Activated CD4-positive, alpha-beta memory T cell treated with anti-CD3 and anti-CD28 coated beads, Interleukin-2, amount 10 ng/mL, durations not matched to agents 7 days and 5 days (primary cell): ENCODE measurements at places on chromosomes 2 and 18. TPM values are rescaled to one million over a fixed set of nuclear protein-coding genes. Genes with fewer than 3 reads are reported as not detected.

Gene SERPINB8
- total RNA-seq = 9.3 TPM

Gene SLC23A3
- 2.3 TPM for total RNA-seq

GRCh38 chr2:188676010-188676400 is 298.2 kb upstream of the COL3A1 start:
- H3K4me1 ChIP-seq = no peaks in the 10 kb centered on the region
- no peak overlapping the region for H3K4me3 ChIP-seq
- no peaks in the 10 kb centered on the region for H3K27me3 ChIP-seq

GRCh38 chr2:54310961-54311360 is 54.9 kb upstream of the TSPYL6 start:
- H3K27me3 ChIP-seq = peaks cover 5% of the 10 kb centered on the region
- no peaks in the 10 kb centered on the region for H3K36me3 ChIP-seq
- H3K4me3 ChIP-seq = no peak overlapping the region

- no peak overlapping the region for H3K4me3 ChIP-seq
- H3K27ac ChIP-seq = no peak overlapping the region
- no peaks in the 10 kb centered on the region for H3K4me1 ChIP-seq
- H3K36me3 ChIP-seq = no peaks in the 10 kb centered on the region
Observed at GRCh38 chr18:22789600-22789999, 143.5 kb upstream of the RBBP8 start.

DNA sequence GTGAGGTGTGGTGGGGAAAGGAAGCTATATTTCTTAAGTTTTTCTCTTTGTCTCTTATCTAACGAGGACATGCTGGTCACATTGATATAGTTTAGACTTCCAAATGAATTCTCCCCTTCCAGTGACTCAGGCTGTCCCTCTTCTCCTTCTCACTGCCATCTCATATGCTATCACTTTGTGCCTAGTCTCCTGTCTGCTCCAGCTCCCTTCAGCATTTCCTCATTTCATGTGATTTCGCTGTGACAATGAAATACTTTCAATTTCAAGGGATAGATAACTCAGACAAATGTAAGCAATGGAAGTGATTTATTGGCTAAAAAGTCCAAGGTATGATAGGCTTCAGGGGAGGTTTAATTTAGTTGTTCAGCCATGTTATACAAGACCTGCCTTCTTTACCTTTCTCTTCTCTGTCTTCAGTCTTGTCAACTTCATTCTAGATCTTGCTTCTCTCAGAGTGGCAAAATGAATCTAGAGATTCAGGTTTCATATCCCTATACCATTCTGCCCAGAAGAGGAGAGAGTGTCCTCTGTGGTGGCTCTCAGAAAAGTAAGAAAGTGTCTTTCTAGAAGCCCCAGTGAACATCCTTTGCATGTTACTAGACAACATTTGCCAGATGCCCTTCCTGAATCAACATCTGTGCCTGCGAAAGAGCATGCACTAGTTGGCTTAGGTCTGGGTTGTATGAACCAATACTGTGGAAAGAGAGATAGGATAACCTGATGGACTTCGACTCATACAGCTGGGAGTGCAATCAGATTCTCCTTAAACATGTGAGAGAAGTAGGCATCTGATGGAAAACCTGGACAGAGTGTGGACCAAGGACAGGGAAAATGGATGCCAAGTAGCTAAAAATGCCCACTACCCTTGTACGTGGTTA is 29.9 kb upstream of the GPR155 start:
- DNase-seq = no peak
- H3K4me3 ChIP-seq = no peak overlapping the region
- H3K27me3 ChIP-seq = peaks cover 3% of the 10 kb centered on the region
- peaks cover 3% of the 10 kb centered on the region for H3K36me3 ChIP-seq
- H3K27ac ChIP-seq = no peak overlapping the region

GRCh38 chr2:23992931-23993330 is 17.0 kb upstream of the MFSD2B start:
- H3K36me3 ChIP-seq = no peaks in the 10 kb centered on the region
- DNase-seq = no peak
- no peak overlapping the region for H3K27ac ChIP-seq
- no peak overlapping the region for H3K4me3 ChIP-seq
- H3K27me3 ChIP-seq = no peaks in the 10 kb centered on the region

DNA sequence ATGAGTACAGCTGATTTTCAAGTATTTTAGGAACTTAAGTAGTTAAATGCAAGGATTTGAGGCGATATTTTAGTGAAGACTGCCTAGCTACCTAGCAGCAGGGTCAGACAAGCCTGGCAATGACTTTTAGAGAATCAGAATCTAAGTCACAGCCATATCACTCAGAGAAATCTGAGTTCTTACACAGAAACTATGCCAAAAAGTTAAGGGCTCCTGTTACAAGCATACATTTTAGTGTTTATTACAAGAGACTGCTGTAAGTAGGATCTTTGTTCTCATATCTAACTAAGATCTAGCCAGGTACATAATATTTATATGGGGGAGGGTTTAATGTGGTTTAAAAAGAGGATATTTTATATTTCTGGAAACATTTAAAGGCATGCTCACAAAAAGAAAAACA is 37.5 kb downstream of the MAP4K3 start:
- peaks cover 8% of the 10 kb centered on the region for H3K4me1 ChIP-seq
- DNase-seq = no peak
- no peaks in the 10 kb centered on the region for H3K27me3 ChIP-seq
- H3K36me3 ChIP-seq = no peaks in the 10 kb centered on the region
- H3K4me3 ChIP-seq = no peak overlapping the region

- peaks cover 36% of the 10 kb centered on the region for H3K4me1 ChIP-seq
- H3K27me3 ChIP-seq = no peaks in the 10 kb centered on the region
- no peak overlapping the region for H3K4me3 ChIP-seq
- H3K36me3 ChIP-seq = peaks cover 9% of the 10 kb centered on the region
- peak overlapping the region; percentile 60 for H3K27ac ChIP-seq
Observed at GRCh38 chr2:24107-24506, 22.2 kb downstream of the FAM110C start.

DNA sequence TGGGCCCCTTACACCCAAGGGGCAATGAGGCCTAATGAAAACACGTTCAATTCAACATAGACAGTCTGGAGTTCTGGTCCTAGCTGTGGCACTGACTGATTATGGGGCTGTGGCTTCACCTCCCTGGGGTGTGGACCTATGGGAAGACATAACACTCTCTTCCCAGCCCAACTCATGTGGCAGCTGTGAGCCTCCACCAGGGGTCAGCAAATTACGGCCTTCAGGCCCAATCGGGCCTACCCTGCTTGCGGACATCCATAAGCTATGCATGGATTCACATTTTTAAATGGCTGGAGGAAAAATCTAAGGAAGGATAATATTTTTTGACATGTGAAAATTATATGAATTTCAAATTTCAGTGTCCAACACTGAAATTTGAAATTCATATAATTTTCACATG is 101.3 kb downstream of the LOXHD1 start:
- no peak for DNase-seq
- H3K27ac ChIP-seq = no peak overlapping the region
- no peak overlapping the region for H3K4me3 ChIP-seq
- H3K4me1 ChIP-seq = no peaks in the 10 kb centered on the region

DNA sequence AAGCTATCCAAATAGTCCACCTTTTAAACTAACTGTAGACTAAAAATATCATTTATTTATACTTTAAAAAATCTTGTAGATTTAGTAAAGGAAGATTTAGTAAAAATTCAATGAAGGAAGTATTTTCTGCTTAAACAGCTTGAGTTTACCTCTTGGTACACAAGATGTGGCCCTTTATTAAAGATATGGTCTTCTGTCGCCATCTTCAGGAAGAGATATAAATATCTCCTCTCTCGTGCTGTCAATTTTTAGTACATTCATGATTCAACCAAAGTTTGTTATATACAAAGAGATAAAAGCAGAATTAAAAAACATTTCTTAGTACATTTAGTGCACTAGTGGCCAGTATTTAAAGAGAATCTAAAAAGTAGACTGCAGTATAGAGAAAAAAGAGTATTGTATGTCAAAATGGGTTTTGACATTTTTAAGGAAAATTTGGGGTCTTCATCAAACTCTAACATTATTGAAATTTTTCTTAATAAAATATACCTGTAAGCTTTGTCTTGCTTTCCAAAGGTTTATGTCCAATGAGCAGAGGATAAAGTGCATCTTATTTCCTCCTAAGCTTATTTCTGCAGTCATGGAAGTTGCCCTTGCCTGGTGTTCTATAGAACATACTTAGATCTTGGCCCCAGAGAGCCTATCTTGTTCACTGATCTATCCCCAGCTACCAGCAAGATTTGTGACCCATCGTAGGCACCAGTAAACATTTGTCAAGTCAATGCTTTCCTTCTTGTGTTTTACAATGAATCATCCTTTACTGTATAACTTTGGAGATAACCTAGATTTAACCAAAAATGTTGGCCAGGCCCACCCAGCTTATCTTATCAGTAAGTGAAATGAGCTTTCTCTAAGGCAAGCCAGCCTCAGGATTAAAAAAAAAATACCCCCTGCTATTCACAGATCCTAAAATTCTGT is 18.5 kb upstream of the EML6 start:
- no peak for DNase-seq
- peaks cover 9% of the 10 kb centered on the region for H3K4me1 ChIP-seq
- no peaks in the 10 kb centered on the region for H3K36me3 ChIP-seq
- no peak overlapping the region for H3K27ac ChIP-seq
- peaks cover 56% of the 10 kb centered on the region for H3K27me3 ChIP-seq

GRCh38 chr2:237626813-237627440 is 460 bp upstream of the LRRFIP1 start:
- no peaks in the 10 kb centered on the region for H3K36me3 ChIP-seq
- peaks cover 9% of the 10 kb centered on the region for H3K4me1 ChIP-seq
- H3K27ac ChIP-seq = no peak overlapping the region
- peak overlapping the region; percentile 37 for H3K4me3 ChIP-seq
- DNase-seq = no peak
